ENCODE measurements at places on chromosomes 4 and X.

DNA sequence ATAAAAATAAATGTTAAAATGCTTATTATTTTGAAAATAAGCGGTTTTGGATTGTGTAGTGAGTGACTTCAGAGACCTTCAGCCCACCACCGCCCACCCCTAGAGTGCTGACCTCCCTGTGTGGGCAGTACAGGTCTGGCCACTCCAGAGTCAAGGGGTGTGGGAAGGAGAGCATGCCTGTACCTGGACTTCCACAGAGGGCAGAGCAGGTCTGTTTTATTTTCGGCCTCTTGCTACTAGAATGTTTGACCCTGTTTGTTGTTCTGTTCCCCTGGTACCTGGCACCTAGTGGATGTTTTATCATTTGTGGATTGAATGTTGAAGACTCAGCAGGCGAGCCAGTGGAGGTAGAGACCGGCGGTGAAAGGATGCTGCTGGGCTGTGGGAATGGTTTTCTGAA lies 14.3 kb downstream of the PIGG start:
- DNase-seq, result no peak

- no peak for DNase-seq
Observed at GRCh38 chr4:124025428-124025827, 628.8 kb downstream of the SPRY1 start.

DNA sequence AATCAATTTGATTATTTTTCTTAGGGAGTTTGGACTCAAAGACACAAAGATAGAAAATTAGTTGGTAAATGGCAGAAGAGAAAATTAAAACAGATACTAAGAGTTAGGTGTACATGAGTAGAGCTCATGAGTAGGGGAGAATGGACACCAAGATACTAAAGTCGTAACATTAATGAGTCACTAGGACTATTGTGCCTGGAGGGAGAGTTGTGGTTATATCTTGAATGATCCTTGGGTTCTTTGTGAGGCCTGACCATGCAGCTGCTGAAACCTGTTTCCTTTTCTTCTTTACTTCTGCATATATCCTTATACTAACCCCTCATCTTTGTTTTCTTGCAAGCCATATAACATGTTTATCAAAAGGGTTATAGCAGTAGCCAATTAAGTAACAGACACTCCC lies 532.8 kb downstream of the RPA4 start:
- DNase-seq, result no peak

DNA sequence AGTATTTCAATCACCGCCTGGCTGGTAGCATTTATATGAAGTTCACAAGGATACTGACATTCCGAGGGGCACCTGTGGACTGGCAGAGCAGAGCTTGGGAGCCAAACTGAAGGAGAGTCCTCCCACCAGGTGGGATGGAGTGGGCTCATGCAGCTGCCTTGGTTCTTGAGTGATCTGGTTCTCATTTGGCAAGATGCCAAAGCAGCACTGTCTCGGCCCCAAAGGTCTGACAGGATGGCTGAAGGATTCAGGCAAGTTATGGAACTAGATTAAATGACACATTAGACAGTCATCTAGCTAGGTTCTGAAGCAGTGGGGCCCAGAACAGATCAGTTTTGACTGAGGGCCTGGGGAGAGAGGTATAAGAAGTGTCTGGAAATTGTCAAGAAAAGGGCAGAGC lies 3.2 kb downstream of the FGF16 start:
- no peak for DNase-seq

GRCh38 chr4:24890561-24891126 lies 22.2 kb downstream of the CCDC149 start:
- no peak for DNase-seq

DNA sequence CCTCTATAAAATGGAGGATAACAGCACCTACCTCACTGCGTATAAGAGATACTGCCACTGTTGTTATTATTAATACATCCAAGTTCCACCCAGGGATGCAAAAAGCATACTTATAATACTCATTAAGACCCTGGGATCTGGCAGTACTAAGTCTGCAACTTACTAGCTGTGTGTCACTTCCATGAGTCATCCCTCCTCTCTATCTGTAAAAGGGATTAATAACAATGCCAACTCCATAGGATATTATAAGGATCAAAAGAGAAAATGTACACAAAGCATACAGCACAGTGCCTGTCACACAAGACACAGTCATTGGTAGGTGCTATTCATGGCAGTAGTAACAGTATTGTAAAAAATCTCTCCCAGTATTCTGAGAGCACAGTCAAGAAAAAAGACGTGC lies 216.7 kb downstream of the HS6ST2 start:
- DNase-seq, result no peak

DNA sequence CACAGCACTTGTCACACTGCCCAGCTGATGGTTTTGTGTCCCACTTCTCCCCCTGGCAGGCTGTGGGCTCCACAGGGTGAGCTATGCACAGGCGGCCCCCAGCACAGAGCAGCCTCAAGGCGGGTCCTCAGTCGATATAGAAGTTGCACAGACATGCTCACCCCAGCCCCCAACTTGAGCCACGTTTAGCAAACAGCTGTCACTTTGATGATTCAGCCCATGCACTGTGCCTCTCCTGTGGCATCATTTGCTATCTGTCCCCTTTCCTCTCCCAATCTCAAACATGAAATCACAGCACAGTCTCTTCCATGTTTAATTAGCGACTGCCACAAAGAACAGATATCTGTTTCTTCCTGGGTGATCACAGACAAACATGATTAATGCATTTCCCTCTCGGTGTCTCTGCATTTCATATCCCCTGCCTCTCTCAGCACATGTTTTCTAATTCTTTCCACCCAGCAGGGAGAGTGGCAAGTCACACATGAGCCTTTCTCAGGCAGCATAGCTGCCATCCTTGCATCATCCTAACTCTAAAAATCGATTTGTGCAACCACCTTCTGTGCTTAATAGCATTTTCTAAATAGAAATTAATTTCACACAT lies 204.9 kb downstream of the EVC2 start:
- DNase-seq, result no peak

DNA sequence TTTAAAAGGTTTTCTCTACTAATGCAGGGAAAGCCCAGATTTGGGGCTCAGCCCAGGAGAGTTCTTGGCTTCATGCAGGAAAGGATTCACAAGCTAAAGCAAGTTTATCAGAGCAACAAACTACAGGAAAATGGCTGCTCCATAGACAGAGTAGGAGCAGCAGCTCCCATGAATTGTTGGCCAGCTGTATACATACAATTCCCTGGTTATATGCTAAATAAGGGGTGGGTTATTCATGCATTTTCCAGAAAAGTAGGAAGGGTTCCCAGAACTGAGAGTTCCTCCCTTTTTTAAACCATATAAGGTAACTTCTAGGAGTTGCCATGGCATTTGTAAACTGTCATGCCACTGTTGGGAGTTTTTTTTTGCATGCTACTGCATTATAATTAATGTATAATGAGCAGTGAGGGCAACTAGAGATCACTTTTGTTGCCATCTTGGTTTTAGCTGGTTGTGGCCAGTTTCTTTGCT lies 2.6 kb downstream of the C4orf33 start:
- no peak for DNase-seq

DNA sequence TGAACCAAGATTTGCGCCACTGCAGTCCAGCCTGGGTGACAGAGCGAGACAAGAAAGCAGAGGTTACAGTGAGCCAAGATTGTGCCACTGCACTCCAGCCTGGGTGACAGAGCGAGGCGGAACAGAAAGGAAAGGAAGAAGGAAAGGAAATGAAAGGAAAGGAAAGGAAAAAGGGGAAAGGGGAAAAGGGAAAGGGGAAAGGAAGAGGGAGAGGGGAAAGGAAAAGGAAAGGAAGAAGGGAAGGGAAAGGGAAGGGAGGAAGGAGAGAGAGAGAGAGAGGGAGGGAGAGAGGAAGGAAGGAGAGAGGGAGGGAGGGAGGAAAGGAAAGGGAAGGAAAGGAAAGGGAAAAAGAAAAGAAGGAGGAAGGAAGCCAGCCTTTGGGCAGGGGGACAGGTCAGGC lies 76.6 kb downstream of the PRKX start:
- no peak for DNase-seq

DNA sequence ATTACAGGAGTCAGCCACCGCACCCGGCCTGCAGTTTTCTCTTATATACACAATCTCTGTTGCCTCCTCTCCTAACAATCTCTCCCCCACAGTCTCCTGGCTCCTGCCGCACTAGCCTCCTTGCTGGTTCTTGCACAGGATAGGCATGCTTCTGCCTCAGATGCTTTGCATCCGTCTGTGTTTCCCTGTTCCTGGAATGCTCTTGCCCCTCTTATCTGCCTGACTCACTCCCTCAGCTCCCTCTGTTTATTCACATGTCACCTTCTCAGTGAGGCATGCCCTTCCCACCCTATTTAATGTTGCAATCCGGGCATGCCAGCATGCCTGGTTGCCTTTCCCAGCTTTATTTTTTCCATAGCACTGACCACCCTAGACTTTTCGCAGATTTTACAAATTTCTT lies 161.9 kb downstream of the PHF8 start:
- DNase-seq, result no peak

GRCh38 chr4:88799900-88800299 lies 102.3 kb upstream of the NAP1L5 start:
- no peak for DNase-seq

GRCh38 chr4:82797040-82797404 lies 1.6 kb downstream of the SCD5 start:
- DNase-seq, result no peak

DNA sequence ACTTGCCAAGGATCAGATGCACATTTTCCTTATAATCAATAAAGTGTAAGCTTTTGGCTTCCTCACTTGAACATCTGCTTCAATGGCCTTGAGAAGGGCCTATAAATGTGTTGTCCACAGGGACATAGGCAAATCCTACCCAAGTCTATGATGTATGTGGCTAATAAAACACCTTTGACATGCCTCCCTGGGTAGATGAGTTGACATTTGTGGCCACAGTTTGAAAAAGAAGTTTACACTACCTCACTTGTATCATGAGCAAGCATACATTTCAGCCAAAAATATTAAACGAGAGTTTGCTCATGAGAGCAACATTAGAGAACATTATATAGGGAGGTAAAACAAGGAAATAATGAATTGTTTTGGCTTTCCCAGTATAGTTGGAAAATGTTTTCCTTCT lies 1067.7 kb downstream of the C4orf33 start:
- no peak for DNase-seq

- no peak for DNase-seq
Observed at GRCh38 chr4:92952426-92952825, 648.7 kb downstream of the GRID2 start.

DNA sequence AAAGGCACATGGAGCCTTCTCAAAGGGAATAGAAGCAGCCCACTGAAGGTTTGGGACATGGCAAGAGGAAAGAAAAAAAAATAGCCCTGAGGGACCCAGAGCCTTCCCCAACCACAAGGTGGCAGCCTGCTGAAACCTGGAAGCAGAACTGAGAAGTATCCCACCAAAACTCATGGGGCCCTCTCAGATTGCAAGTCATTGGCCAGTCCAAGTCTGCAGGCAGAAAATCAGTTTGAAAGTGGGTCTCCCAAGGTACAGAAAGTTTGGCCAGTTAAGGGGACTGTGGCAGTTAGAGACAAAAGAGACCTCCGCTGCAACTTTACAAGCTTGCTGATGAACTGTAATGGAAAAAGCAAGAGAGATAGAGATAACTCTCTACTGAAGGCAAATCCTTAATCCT lies 155.8 kb downstream of the ANTXR2 start:
- no peak for DNase-seq

DNA sequence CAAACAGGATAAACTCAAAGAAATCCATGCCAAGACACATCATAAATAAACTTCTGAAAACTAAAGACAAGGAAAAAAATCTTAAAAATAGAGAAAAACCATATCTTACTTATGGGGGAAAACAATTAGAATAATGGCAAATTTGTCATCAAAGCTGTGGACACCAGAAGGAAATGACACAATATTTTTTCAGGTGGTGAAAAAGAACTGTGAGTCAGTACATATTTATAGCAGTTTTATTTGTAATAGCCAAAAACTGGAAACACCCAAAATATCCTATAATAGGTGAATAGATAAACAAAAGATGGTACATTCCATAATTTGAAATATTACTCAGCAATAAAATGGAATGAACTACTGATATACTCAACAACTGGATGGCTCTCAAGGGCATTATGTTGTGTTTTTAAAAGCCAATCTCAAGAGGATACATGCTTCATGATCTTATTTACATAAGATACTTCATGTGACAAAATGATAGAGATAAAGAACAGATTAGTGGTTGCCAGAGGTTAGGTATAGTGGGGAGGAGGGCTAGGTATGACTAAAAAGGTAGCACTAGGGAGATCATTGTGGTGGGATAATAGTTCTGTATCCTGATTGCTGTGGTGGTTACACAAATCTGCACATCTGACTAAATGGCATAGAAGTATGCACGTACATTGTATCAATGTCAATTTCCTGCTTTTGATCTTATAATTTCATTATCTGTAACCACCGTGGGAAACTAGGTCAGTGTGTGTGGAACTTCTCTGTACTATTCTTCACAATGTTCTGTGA lies 191.9 kb downstream of the PPP1R2C start:
- no peak for DNase-seq

DNA sequence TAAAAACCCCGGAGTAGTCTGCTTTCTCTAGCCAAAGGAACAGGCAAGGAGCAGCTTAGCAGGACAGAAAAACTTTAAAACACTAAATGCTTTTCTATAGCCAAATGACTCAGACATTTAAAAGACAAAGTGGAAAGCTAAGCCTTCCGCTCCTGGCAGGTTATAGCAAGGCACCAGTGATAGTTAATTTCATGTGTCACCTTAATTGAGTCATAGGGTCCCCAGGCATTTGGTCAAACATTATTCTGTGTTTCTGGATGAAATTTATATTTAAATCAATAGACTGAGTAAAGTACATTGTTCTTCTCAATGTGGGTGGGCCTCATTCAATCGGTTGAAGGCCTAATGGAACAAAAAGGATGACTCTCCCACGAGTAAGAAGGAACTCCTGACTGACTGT lies 885.7 kb upstream of the ADGRL3 start:
- no peak for DNase-seq

- no peak for DNase-seq
Observed at GRCh38 chrX:72634331-72634730, 61.7 kb upstream of the HDAC8 start.

GRCh38 chr4:185113340-185113739 lies 29.7 kb upstream of the SLC25A4 start:
- DNase-seq, result no peak

DNA sequence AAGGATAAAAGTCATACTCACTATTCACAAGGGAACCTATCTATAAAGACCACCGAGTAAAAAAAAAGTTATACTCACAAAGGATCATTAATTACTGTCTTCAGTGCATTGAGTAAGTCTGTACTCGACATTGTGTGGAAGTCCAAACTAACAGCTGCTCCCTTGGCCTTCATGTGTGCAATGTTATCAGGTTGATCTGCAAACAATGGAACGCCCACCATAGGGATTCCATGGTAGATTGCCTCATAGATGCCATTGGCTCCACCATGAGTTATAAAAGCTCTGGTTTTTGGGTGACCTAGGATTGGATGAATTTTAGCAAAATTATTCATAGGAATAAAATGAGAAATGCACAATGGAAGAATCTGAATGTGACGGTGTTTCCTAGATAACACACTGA lies 10.6 kb downstream of the UGT2B4 start:
- no peak for DNase-seq

DNA sequence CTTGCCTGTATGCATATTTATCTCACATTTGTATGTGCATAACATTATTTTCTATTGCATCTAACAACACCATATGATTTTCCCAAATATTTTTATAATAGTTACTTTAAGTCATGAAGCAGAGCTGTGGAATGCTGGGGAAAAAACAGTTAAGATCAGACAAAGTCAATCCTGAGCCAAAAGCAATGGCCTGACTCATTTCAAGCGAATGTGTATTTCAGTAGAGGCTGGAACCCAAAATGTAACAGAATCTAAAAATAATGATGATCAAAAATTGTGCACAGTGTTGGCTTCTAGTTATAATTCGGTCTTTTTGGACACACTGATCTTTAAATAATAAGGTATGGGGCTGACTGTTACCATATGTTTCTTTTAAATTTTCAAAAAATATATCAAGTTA lies 516.2 kb upstream of the ADGRL3 start:
- no peak for DNase-seq
